ENCODE measurements at places on chromosomes 2 and 18.

DNA sequence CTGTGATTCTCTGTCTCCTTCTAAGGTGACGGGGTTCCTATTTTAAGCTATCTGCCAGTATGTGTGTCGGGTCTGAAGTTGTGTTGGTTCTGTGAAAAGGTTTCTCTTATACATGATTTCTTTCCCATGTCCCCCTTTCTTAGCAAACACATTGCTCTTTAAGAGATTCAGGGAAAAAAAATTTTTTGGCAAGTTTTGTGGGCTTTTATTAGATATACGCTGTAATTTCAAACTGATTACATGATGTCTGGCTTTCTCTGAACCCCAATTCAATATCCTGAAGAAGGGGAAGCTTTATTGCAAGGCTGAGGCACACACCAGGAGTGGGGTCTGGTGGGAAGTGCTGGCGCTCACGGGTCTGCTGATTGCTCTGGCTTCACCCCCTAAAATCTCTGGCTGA is 210.6 kb downstream of the AGPS start:
- no peak for DNase-seq

GRCh38 chr2:6782517-6783237 is 83.0 kb downstream of the CMPK2 start:
- no peak for DNase-seq

DNA sequence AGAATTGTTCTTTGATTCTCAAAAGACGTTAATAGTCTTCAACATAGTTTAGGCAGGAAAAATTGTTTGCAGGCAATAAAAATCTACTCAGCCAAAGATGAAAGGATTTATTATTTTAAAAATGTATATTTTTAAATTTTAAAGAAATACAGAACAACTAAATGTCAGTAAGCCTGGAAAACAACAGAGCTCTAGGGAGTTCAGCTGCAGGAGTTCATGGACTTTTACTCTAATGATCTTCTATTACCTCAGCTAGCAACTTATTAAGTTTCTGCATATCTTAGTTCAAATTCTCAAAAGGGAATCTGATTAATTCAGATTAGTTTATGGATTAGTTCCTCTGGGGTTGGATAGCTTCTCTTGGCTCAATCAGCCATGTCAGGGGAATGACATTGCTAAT is 17.9 kb upstream of the XIRP2 start:
- DNase-seq = no peak

GRCh38 chr18:21241301-21242048 is 557 bp upstream of the GREB1L start:
- DNase-seq = no peak

DNA sequence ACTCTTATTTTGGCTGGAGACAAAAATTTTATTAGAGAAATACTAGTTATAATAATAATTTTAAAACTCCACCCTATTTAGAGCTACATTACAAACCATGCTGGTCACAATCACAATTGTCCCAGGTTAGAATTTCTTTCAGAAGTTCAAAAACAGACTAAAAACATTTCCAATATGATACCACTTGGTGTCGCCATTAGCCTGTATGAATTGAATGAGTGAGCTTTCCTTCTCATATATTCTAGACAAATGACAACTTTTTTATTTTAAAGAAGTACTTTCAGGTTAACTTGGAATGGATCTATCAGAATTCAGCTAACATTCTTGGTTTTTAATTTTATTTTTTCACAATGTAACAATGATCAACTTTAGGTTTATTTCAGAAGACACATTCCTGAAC is 48.0 kb downstream of the SERPINB8 start:
- DNase-seq = no peak

DNA sequence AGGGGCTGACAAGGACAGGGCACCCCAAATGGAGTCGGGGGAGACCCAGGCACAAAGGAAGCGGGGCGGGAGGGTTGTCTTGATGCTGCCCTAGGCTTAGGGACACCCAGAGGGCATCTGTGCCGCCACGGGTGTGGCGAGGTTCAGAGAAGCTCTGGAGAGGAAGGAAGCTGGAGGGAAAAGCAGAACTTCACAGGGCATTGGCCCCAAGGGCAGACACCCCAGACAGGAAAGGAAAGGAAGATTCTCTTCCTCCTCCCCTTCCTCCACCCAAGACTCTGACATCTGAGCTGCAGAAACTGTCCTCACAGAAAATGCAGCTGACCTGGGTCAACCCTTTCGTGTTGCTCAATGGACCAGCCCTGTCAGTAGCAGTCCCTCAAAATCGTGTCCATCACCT is 25.6 kb downstream of the DNMT3A start:
- DNase-seq = peak; percentile 59

GRCh38 chr2:220628252-220628651 is 943.9 kb downstream of the EPHA4 start:
- DNase-seq = no peak

GRCh38 chr2:220259662-220260061 is 632.2 kb downstream of the SLC4A3 start:
- no peak for DNase-seq

GRCh38 chr2:13260402-13260801 is 543.7 kb downstream of the TRIB2 start:
- no peak for DNase-seq

DNA sequence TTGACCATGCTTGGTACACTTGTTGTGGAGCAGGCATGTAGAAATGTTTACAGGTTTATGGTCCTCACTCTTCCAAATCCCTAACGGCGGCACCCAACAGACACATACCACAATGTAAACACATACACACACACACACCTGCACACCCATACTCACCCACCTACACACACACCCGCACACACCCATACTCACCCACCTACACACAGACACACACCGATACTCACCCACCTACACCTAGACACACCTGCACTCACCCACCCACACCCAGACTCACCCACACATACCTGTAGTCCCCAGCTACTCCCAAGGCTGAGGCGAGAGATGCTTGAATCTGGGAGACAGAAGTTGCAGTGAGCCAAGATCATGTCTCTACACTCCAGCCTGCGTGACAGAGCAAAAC is 1.5 kb upstream of the RAB6D start:
- DNase-seq = no peak

DNA sequence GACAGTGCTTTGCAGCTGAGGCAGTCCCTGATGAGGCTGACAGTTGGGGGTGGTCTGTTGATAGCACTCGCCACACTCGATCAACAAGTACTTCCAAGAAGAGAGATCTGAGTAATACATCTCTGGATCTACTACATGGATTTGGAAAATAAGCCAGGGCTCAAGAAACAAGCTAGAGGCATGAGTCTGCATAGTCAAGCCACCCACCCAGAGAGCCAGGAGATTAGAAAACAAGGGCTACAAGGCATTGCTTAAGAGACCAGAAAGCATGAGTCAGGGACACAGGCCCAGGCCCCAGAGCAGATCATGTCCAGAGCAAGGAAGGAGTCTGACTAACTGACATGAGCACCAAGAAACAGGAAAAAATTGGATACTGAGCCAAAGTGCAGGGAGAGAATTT is 196.9 kb upstream of the CWC22 start:
- no peak for DNase-seq

- DNase-seq = no peak
Observed at GRCh38 chr2:181682026-181682789, 1.9 kb upstream of the NEUROD1 start.

- DNase-seq = peak; percentile 13
Observed at GRCh38 chr2:70767079-70767698, 811 bp downstream of the ADD2 start.

GRCh38 chr2:40401896-40402295 is 50.0 kb downstream of the SLC8A1 start:
- no peak for DNase-seq

- DNase-seq = no peak
Observed at GRCh38 chr2:139296672-139297209, 516.6 kb upstream of the NXPH2 start.

GRCh38 chr2:223054193-223054781 is 2.3 kb downstream of the KCNE4 start:
- DNase-seq = no peak

GRCh38 chr2:166042356-166042755 is 85.5 kb downstream of the SCN1A start:
- no peak for DNase-seq

DNA sequence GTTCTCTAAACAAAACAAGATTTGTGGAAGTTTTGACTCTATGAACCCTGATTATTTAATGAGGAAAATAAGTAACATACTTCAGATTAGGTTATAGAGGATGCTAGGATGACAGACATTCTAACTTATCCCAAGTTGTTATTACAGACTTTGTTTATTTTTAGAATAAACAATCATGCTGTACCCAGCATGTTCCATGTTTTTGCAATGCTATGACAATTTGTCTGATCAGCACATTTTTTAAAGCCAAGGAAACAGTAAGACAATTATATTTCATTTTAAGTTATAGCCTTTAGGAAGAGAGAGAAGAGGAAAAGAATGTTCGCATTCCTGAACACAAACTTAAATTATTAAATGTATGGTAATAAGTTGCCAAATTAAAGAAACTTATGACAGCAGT is 119.8 kb downstream of the KYNU start:
- no peak for DNase-seq

- no peak for DNase-seq
Observed at GRCh38 chr2:137950238-137950637, 14.0 kb upstream of the HNMT start.

DNA sequence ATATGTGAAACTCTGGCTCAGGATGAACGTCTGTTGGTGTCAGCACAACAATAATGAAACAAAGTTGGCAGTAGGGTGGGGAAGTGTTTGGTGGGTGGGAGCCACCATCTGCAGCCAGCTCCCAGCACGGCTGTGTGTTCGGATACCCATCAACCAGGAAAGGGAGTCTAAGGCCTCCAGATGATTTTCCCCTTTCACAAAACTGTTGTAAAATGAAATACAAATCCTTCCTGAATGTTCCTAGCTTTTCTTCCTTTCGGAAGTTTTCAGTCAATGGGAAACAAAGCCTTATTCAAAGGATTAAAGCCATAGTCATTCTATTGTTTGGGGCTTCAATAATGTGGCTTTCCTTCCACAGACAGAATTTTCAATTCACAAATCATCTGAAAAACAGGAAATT is 14.5 kb upstream of the DARS1 start:
- DNase-seq = no peak

GRCh38 chr2:215431778-215432758 is 3.8 kb downstream of the FN1 start:
- DNase-seq = no peak

DNA sequence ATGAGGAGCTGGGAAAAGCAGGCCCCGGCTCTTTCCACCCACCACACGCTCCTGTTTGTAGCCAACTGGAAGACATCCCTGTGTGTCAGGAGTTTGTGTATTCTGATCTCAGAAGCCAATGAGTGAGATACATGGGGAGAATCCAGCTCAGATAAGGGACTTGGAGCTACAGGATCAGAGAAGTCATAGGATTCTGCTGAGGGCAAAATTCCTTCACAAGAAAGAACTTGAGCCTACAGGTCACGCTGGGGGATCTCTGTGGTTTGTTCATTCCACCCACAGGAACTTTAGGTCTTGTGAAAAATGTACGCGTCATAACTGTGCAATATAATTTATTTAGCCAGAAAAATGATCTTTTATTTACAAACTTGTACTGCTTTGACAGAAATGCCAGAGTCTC is 80.1 kb upstream of the SMIM21 start:
- DNase-seq = no peak

GRCh38 chr2:138827426-138828054 is 47.4 kb upstream of the NXPH2 start:
- peak; percentile 24 for DNase-seq

Data from CD4-positive, alpha-beta T cell treated with Interleukin-4 for 1 hour (primary cell).